ENCODE measurements at places on chromosomes 3 and 15. TPM values are rescaled to one million over a fixed set of nuclear protein-coding genes. Genes with fewer than 3 reads are reported as not detected.

The EHHADH gene
- polyA plus RNA-seq, result 0.94 TPM

The ZBED2 gene
- 0.51 TPM for polyA plus RNA-seq

GRCh38 chr3:4387210-4388204 is 79.6 kb downstream of the SUMF1 start:
- no peak for DNase-seq
- no peak overlapping the region for H3K27ac ChIP-seq
- no peaks in the 10 kb centered on the region for H3K4me1 ChIP-seq
- H3K36me3 ChIP-seq, result no peaks in the 10 kb centered on the region
- no peaks in the 10 kb centered on the region for H3K27me3 ChIP-seq

- H3K27me3 ChIP-seq, result no peaks in the 10 kb centered on the region
- no peak overlapping the region for H3K27ac ChIP-seq
- DNase-seq, result no peak
- H3K4me3 ChIP-seq, result no peak overlapping the region
- H3K36me3 ChIP-seq, result no peaks in the 10 kb centered on the region
- H3K4me1 ChIP-seq, result no peaks in the 10 kb centered on the region
Measured at GRCh38 chr3:159926573-159926972, 62.1 kb upstream of the IL12A start.

DNA sequence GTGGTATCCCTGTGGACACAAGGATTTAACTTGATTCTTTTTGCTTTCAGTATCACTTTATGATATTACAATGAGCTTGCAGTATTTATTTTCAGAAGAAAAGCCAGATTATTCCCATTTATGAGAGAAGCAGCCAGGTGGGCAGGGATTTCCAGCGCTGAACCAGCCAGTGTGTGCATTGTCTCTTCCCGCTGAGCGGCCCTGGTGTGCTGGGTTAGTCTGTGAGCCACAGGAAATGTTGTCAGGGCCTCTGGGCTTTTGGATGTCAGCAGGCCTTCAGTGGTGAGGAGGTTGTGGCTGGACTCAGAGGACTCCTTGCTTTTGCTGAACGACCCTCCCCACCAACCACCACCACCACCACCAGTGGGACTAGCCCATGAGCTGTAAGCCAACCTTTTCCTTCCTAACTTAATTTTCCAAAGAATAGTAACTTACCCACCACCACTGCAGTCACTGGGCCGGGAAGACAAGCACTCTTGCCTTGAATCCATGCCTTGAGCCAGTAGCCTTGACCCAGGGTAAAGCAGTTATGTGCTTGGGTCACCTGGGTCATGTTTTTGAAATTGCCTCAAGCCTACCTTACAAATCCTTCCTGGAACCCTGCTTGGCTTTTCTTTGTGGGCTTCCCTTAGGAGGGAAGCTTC is 33.1 kb downstream of the FLNB start:
- no peak overlapping the region for H3K27ac ChIP-seq
- H3K4me1 ChIP-seq, result peaks cover 21% of the 10 kb centered on the region
- no peak for DNase-seq
- no peak overlapping the region for H3K4me3 ChIP-seq
- H3K27me3 ChIP-seq, result no peaks in the 10 kb centered on the region

DNA sequence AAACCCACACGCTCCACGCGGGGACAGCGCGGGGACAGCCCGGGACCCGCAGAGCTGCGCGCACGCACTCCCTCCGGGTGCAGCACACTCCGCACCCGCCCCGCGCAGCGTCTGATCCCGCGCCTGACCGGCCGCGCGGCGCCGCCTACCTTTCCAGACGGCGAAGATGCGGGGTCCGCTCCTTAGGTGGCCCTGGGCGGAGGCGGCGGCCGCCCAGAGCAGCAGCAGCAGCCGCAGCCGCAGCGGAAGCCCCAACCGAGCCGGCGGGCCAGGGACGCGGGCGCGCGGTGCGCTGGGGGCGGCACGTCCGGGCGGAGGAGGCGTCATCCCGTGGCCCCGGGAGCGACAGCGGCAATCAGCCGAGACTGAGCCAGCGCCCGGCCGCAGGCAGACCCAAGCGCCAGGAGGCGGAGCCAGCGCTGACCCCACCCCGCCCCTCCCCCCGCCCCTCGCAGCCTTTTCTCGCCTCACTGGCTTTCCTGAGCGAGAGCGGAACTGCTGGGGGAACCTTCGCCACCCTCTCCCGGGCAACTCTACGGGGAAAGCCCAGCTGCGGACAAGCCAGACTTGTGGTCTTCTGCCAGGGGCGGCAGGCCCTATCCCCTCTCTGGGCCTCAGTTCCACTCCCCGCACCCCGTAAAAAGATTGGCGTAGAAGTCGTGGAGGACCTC is at the start of gene SEMA7A:
TSS of gene SEMA7A (minus strand) at position 367 of the 671 bp plus-strand sequence. CDS start at position 327, 40 bp downstream.
- peak within 1 kb of the TSS; percentile 58 for H3K4me3 ChIP-seq
- peaks cover 19% of the 10 kb centered on the region for H3K4me1 ChIP-seq
- peak within 1 kb of the TSS; percentile 77 for H3K27ac ChIP-seq
- no peaks in the 10 kb centered on the region for H3K36me3 ChIP-seq
- H3K27me3 ChIP-seq, result no peaks in the 10 kb centered on the region
- DNase-seq, result peak; percentile 78

Measured in CD8-positive, alpha-beta memory T cell (primary cell).